ENCODE measurements at places on chromosomes 6 and 20.

DNA sequence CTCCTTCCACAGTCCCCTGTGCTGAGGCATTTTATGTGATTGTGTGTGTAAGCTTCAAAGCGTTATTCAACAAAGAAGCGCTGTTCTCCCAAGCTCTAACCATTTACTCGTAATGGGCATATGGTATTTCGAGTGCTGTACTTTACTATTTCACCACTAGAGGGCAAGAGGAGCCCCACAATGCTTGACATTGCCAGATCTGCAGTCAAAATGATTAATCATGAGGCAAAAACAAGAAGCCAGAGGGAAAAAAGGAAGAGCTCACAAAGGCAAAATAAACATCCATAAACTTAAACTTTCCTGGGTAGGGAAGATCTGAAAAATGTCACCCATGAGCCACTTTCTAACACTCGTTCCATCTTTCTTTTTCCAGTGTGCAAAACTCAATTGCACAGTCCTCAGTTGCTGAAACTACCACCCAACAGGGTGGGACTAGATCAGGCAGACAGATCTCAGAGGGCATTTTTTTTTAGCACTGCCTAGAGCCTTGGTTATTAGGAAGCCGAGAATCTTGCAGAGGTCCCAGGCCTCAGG, 215.0 kb upstream of the PLCB4 start:
- no peak for DNase-seq

DNA sequence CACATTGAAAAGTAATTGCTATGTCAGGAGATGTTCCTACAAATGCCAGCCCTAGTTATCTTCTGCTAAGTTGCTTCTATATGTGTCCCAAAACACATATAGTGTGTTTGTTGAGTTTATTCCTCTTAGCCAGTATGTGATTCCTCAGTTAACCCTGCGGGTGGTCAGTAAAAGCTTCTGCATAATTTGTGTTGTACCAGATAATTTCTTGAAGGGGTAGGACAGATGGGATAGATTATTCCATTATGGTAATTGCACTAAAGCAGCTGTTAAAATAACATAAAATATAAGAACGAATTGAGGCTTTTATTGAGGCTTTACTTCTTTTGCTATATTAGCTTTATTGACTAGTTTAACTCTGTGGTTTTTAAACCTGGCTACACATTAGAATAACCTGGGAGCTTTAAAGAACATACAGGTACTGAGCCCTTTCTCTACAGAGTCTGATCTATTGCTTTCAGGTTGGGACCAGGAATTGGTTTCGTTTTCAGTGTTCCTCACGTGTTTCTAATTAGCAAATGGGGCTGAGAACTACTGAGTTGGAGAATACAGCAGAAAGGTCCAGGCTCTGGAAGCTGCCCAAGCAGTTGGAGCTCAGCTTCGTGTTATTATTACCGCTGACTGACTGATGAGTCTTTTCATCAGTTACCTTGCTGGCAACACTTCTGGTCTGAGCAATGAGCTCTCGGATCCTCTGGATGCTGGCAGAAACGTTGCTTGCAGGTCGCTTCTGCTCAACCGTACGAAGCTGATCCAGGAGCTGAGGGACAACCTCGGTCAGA, 56.9 kb downstream of the FAM229B start:
- no peak for DNase-seq

GRCh38 chr20:62507323-62507722, 31.5 kb upstream of the GATA5 start:
- no peak for DNase-seq

DNA sequence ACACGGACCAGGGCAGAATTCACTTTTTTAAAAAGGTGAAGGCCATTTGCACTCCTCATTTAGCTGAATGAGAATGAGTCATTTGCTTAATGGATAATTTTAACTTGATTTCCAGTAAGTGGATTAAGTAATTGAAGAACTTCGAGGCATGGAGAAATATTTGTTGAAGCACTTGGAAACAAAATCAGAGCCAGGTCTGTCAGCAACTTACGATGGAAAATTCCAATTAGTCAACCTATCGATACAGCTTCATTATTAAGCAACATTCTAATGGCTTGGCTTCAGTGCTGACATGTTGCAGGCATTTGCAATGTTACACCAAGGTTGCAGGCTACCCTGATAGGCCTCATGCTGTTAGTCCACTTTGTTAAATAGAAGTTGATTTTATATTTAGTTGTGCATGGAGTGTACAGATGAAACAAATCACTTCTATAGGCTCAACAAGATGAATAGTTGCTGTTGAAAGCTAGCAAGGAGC, 423.5 kb upstream of the SLC35B3 start:
- no peak for DNase-seq

DNA sequence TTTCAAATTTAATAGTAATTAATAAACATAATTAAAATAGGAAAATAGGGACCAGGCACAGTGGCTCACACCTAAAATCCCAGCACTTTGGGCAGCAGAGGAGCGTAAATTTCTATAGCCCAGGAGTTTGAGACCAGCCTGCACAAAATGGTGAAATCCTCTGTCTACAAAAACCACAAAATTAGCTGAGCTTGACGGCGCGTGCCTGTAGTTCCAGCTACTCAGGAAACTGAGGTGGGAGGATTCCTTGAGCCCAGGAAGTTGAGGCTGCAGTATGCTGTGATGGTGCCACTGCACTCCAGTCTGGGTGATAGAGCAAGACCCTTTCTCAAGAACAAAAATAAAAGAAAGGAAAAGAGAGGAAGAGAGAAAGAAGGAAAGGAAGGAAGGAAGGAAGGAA, 1387.0 kb upstream of the ADGRB3 start:
- no peak for DNase-seq

DNA sequence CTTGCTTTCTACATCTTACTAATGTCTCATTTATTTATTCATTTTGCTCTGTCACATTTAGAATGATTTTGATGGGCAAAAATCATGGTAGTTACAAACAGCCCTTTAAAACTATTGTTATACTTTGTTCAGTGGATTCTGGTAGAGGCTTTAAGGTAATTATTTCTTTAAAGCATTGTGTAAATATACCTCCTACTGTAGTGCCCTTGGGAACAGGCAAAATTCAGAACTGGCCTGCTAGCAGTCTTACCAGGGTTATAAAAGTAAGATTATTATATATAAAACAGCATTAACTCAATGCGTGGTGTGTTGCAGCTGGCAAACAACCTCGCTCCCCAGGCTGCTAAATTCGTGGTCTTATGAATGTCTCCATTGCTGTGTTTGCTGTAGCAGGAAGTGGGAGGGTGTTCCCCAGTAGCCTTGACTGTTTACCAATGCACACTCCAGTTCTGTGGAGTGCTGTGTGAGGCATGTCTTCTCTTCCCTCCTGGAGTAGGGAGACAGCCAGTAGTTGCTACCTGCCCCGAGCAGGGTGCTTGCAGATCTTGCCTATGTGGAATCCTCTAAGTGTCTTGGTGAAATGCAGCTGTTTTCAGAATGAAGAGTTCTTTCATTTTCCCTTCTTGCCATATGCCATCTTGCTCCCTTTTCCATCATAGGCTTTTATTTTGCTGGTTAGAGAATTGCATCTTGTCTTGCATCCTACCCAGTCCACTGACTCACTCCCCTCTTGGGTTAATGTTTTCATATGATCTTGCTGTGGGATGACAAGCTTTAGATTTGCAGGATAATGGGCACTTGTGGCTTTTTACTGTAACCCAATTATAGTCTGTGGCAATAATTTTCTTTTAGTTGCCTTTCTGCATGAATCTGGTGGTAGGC, 45.3 kb downstream of the IGF2R start:
- no peak for DNase-seq

DNA sequence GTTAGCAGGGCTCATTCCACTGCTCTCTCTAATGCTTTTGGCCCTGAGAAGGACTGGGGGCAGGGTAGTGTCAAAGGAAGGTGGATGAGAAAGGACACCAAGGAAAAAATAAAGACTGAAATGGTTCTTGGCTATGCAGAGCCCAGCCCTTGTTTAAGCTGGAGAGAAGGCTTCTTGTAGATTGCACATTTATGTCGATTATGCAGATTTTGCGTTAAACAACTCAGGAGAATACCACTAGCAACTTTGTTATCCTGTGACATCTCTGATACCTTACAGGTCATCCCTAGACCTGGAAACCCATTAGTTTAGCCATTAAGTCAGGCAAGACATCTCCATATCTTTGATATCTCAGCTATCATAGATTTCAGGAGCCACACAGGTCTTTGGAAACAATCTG, 11.1 kb upstream of the IL17F start:
- DNase-seq, result no peak

- DNase-seq, result no peak
Observed at GRCh38 chr6:112780498-112781096, 433.5 kb downstream of the RFPL4B start.

GRCh38 chr6:4446982-4447381, 311.6 kb upstream of the ECI2 start:
- DNase-seq, result no peak

GRCh38 chr6:95654176-95654575, 76.8 kb downstream of the MANEA start:
- no peak for DNase-seq

DNA sequence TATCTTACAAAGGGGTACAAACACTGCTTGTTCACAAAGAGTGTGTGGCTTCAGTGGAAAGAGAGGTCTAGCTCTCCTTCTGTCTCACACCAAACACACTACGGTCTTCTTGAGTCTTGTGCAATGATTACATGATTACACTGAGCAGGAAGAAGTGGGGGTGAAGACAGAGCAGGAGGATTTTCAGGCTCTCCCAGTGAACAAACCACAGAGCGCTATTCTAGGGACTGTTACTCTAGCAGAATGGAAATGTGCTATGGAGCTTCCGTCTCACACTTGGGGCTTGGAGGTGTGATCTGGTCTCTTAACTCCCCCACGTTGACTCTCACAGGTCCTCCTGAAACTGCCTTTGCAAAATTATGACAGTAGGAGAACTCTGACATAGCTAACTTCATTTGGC, 203.4 kb downstream of the MYLK4 start:
- DNase-seq, result no peak

- no peak for DNase-seq
Observed at GRCh38 chr6:148817689-148818088, 70.9 kb downstream of the UST start.

DNA sequence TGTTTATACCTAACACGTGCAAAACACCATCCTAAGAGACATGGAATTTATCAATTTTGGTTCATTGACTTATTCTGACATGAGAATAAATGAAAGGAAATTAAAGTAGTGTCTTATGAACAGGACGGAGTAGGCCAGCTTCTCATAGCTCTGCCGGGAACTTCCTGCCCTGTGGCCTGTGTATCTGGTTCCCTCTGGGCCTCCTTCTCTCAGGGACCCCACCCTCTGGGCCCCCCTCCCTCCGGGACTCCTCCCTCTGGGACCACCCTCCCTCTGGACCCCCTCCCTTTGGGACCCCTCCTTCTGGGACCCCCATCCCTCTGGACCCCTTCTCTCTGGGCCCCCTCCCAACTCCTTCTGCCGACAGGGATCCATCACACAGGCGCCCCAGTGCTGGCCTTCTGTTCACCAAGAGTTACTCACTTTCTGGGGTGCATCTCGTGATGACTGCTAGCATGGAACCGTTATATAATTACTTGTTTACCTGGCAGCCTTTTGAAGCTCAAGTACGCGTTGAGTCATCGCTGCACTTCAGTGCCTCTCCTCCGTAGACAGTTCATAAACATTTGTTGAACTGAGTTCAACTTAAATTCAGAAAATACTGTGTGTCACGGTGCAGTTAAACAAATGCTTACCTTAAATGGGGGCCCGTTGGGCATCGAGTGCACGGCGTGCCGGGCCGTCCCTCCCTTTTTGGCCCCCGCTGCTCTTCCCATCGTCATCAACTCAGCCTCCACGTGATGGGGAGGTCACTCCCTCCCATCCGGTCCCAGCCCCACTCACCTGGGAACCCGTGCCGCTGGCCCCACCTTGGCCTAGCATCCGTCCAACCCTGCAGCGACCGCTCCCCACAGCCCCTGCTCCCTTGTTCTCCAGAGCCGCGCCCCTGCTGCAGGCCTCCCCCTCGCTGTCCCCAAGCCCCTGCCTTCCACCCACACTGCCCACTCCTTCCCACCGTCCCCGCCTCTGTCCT, 8.1 kb downstream of the CCR6 start:
- no peak for DNase-seq

- DNase-seq, result no peak
Observed at GRCh38 chr20:20477444-20478041, 109.6 kb downstream of the INSM1 start.

GRCh38 chr20:31666258-31667042, 28.7 kb downstream of the COX4I2 start:
- DNase-seq, result no peak

DNA sequence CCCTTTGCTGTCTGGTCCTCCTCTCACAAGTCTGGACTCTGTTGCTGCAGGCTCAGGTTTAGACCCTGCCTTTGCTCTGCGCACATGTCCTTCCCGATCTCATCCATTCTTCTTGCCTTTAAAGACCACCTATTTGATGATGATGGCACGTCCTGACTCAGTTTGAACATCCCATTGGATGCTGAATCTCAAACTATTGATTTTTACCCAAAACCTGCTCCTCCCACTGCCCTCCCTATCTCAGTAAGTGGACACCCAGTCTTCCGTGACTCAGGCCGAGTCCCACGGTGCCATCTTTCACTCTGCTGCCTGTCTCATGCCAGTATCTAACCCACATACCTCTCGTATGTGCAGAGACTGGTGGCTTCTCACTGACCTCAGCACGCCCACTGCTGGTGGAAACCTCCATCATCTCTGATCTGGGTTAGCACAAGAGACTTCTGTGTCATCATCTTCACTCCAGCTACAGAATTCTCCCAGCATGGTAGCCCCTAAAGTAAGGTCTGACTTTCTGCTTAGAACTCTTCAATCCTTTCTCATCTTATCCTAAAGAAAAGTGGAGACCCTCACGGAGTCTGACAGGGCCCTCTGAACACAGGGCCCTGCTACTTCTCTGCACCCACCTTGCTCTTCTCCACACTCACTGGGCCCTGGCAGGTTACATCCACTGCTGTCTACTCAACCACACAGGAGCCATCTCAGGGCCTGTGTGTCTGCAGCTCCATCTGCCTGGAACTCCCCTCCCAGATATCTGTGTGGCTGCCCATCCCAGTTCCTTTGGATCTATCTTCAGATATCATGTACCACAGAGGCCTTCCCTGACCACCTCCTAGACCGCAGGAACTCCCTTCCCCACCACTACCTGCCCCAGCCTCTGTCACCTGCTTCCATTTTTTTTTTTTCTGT, 387.1 kb upstream of the AGPAT4 start:
- no peak for DNase-seq

DNA sequence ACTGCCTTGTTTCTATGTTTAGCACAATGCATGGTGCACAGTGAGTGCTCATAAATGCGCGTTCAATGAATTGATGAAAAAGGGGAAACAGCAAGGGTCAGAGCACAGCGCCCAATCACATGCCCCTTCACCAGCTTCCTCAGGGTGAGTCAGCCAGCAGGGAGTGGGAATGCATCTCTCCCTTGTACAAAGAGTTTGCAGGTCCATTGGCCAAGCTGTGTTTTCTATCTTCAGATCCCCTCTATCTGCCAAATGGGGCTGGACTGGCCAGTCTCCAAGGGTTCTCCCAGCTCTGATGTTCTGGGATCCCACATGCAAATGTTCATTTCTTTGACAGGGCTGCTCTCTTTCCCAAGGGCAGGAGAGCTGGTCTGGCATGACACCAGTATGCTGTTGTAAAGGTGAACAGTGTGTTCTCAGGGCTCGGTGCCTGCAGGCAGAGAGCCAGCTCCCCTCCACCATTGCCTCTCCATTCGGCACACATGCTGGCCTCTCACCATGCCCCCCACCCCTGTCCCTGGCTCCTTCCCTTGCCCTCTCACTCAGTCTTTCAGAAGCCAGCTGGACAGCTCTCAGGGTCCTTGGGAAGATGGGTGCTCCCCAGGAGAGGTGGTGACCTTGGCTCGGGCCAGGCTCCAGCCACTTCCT, 25.0 kb downstream of the ANGPT4 start:
- DNase-seq, result no peak

Data from stimulated activated CD4-positive, alpha-beta T cell treated with anti-CD3 and anti-CD28 coated beads, Interleukin-15, amount 100 ng/mL, for 1 hour (primary cell).